Amniotic stem cell (primary cell): ENCODE measurements at places on chromosomes 5 and 9.

DNA sequence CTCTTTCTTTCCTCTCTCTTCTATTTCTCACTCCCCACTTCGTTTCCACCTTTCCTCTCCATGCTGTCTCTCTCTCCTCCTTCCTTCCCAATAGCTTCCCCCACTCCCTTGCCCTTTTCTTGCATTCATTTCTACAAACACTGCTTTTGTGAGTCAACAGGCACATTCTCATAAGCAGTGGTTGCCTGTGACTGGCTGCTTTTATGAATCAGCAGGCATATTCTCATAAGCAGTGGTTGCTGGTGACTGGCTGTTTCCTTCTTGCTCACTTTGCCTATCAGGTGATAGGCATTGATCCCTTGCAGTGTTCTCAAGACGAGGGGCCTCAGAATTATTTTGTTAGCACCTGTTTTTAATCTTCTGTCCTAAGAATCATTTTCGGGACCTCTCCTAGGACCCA is 116.1 kb upstream of the ACTBL2 start:
- peak; percentile 15 for DNase-seq

GRCh38 chr5:152335461-152335860 is 69.6 kb downstream of the NMUR2 start:
- DNase-seq: no peak

DNA sequence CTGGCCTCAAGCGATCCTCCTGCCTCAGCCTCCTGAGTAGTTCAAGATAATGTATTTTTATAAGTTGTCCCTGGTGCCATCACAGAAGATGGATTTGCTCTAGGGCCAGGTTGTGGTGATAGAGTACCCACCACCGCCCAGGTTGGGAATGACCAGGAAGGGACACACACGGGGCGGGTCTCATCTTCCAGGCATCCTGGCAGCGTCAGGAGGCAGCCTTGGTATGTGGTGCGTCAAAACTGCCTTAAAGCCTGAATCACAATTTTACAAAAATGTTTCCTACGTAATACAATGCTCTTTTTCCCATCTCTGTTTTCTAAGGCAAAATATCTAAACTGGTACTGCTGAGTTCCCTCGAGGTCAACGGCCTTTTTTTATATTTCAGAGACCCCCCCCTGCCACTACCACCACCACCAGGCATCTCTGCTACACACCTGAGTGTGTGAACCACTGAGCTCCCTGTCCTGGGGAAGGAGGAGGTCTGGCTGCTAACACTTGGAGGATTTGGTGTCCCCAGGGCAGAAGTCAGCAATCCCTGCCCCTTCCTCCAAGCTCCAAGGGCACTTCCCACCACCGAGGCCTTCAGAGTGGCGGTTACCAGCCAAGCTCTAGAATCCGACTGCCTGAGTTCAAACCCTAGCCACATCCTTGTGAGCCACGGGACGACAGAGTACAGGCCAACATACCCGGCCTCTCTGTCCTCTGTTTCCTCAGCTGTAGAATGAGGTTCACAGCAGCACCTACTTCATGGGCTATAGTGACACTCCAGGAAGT is 47.3 kb downstream of the SLC6A7 start:
- no peak for DNase-seq

DNA sequence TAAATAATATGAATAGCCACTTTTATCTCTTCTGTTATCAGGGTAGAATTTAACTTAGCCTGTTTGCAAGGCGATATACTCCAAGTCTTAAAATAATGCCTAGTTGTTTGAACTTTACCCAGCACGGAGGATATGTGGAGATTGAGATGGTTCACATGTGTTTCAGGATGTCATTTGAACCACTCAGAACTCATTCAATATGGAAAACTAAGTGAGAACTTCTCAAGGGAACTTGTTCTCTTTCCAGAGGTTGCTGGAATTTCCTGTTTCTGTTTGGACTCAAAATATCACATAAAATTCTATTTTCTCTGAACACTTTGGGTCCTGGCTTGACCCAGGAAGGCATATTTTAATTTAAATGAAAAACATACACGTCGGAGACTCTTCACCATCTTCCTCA is 139.1 kb upstream of the MYO10 start:
- DNase-seq: no peak

DNA sequence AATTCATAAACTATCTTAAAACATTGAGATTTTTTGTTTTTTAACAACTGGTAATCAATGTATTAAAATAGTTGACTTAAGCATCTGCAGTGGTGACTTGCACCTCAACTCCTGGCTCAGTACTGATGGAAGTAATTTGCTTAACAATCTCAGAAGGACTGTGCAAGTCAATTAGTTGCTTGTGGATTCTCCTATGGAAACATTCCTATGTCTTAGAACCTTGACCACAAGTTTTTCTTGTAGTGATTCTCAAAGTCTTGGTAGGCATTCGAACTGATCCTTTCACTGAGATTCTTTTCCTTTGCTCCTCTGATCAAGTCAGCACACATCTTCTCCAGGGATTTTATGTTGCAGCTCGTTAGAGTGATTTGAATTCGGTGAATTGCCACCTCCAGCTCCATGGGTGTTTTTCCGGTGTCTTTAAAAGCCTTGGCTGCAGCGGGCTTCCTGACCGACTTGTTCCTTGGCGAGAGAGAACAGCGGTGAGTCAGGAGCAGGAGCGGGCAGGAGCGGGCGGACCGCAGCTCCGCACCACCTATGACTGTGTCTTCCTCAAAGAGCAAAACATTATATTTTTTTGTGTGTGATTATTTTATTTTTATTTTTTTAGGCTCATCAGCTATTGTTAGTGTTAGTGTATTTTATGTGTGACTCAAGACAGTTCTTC is 21.1 kb downstream of the HMGXB3 start:
- DNase-seq: no peak

DNA sequence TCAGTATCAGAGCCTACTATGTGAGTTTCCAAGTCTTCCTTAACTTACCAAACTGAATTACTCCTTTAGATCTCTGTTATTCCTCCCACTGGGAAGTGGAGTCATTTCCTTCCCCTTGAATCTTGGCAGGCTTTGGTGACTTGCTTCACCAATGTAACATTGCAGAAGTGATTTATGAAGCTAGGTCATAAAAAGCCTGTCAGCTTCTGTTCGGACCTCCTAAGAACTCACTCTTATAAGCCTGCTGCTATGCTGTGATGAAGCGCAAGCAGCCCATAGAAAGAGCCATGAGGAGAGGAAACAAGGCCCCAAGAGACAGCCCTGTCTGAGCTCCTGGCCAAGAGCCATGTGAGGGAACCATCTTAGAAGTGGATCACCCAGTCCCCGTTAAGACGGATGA is 14.2 kb upstream of the FOXB2 start:
- DNase-seq: no peak

DNA sequence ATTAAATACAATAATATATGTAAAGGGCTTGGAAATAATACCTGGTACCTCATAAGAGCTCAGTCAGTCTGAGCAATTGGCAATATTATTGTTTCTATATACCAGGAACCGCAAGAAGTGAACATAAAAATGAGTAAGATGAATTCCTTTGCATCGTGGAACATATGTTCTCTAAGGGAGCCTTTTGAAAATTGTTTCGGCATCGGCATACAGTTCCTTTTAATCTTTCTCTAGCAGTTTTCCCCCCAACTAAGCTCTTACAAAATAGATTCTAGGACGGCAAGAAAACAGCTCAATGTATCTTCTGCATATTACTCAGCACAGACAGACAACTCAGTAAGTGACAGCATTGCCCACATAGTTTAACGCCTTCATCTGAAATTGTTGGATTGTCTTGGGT is 426.6 kb upstream of the WWC1 start:
- DNase-seq: no peak

DNA sequence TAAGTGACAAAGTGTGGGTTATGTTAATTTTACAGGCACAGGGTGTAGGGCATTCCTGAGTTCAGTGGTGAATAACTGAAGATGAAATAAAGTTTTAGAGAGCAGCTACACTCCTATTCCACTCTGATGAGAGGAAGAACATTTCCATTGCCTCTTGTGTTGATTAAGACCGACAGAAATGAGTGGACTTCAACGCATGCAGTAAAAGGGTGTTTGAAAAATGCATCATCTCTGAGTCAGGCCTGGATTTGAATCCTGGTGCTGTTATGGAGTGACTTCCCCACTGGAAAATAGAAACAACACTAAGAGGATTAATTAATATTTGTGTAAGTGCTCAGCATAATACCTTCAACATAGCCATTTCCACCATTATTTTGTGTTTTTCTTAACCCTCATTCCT is 86.3 kb downstream of the PRR16 start:
- DNase-seq: no peak

DNA sequence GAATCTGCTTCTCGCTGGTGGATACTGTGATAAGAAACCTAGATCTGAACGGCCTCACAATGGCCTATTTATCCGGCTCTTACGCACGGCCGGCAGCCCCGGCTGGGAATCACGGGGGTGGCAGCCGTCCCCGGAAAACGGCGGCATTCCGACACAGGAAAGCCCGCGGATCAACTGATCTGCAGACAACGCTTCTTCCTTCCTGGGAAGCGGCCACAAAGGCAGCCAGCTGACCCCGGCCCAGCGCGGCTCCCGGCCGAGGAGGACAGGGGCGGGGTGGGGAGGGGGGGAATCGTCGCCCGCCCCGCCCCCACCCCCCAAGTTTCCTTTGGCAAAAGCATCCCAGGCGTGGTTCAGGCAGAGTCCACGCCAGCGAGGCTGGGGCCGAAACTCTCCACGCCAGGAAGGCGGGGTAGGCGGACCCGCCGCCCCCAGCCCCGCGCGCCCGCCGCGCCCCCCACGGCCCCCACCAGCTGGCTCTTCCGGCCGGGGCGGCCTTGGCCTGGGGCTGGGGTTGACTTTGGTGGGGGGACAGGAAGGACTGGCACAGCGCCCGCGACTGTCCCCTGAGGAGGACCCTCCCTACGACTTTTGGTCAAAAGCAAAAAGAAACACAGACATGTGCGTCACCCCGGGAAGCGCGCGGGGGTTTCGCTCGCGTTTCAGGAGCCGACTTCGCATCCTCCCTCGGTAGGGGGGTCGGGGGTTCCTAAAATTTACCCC is 247.7 kb upstream of the ANKRD55 start:
- DNase-seq: no peak

GRCh38 chr9:8085986-8086385 is 286.4 kb upstream of the DMAC1 start:
- no peak for DNase-seq

DNA sequence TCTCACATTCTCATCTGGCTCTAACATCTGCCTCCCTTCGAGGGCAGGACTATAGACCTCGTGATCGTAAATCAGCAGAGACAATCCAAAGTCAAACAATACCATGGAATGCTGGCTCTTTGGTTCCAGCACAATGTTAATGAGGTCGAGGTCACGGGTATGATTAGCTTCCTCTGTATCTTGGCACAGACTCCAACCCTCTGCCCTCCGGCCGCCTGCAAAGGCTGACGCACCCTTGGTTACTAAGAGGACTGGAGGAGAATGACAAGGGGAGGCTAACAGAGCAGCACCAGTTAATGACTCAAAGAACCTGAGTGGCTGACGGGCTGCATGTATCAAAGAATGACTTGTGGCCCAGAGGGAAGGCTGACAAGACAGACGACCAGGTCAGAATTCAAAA is 10.1 kb downstream of the LHFPL2 start:
- peak; percentile 93 for DNase-seq

DNA sequence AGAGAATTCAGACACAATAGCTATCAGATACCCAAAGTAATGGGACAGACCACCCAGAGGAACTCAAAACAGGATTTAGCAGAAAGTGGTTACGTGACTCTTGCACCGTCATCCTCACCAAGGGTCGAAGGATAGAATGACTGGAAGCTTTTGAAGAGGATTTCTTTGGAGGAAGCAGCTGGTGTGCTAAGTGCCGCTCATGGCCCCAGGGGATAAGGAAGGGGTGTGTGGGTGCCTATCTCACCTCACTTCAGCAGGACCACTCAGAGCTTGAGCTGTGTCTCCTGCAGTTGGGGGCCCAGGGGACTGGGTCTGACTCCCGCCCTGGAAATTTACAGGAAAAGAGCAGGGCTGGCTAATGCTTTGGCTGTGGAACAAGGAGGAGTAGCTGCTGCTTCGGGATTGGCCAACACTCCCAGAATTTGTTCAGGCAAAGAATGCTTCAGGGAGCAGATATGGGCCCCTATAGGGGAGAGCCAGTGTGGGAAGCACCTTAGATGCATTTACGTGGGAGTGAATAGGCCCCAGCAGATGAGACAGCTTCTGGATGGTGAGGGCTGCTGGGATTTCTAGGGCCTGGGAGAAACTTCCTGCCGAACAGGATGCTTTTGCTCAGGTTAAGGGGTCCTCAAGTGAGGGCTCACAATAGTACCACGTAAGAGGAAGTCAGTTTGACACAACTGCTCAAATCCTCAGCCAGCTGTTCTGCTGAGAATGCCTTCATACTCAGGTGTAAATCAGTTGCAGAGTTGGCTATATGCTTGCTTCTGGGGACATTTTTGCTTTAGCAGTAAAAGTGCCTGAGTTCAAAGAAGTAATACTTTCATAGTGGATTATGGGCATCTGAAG is 29.1 kb upstream of the TOMM5 start:
- DNase-seq: no peak

GRCh38 chr5:59583151-59583809 is 310.2 kb downstream of the PDE4D start:
- no peak for DNase-seq

GRCh38 chr5:111954516-111955395 is 197.8 kb upstream of the NREP start:
- no peak for DNase-seq

DNA sequence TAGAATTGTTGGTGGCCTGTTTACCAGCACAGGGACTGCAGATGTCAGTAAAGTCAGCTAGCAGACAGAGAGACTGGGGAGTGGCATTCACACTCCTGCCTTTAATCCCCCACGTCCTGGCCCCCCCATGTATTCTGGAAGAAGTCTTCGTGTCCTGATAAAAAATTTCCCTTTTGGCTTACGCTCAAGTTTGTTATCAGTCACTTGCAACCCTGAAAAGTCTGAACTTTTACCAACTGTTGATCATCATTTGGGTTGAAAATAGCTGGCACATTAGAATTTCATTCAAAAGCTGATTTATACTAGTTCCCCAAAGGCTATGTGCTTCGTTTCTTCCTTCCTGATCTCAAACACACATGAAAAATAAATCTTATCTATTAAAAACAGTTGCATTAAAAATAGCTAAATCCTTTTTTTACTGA is 5.8 kb upstream of the CRHBP start:
- DNase-seq: no peak

DNA sequence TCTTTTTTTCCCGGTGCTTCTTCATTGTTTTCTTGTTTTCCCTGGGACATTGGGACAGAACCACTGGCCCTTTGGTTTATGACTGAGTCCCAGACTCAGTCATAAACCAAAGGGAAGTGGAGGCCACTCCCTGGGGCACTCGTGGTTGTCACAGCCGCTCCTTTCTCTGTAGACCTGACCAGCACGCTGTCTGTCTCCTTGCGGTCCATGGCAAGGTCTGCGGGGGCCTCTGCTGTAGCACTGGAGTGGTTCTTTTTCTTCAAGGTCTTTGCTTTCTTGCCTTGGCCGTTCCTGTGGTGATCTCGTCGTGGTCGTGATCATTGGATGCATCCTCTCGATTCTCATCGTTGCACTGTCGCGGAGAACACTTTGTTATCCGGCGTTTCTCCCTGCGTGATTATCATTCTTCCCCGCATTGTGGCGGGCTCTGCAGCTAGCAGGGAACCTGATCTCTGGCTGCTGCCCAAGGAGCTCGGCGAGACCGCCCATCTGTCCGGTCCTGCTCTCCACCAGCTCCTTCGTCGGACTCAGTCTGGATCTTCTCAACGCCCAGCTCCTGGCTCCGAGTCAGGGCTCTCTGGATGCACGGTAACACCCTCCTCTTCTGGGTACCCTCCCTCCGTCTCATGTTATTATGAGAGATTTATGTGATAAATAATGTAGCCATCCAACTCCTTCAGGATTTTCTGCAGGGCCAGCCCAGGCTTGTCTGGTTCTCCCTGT is 43.5 kb upstream of the MPDZ start:
- no peak for DNase-seq

GRCh38 chr9:706606-707459 is 134.7 kb upstream of the DMRT1 start:
- DNase-seq: no peak
